Activated T-helper 1 cell treated with anti-CD3 and anti-CD28 coated beads, Interleukin-12 subunit alpha, Interleukin-12 subunit beta, Interleukin-2, Interleukin-4 antibody, amounts not matched to agents 30 ng/mL and 10 ng/mL and 1 ng/mL, durations not matched to agents 14 hours and 24 hours and 36 hours (primary cell): ENCODE measurements at places on chromosomes 6 and 20.

DNA sequence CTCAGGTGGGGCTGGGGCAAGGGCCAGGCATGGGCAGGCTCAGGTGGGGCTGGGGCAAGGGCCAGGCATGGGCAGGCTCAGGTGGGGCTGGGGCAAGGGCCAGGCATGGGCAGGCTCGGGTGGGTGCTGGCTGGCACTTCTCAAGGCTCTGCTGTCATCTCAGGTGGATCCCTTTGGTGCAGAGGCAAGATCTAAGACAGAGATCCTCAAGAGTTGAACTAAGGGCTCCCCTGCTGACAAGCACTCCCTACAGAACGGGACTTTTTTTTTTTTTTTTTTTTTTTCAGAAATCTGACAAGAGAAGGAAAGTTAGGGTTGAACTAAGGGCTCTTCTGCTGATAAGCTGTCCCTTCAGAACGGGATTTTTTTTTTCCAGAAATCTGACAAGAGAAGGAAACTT is 24.9 kb downstream of the MMP24OS start:
- peak overlapping the region; percentile 67 for H3K27ac ChIP-seq
- H3K27me3 ChIP-seq: no peaks in the 10 kb centered on the region
- H3K4me3 ChIP-seq: peak overlapping the region; percentile 5
- H3K36me3 ChIP-seq: peaks cover 7% of the 10 kb centered on the region

GRCh38 chr20:13671916-13672378 is 33.2 kb upstream of the TASP1 start:
- peaks cover 2% of the 10 kb centered on the region for H3K27me3 ChIP-seq
- no peaks in the 10 kb centered on the region for H3K36me3 ChIP-seq
- H3K4me3 ChIP-seq: no peak overlapping the region
- DNase-seq: no peak

DNA sequence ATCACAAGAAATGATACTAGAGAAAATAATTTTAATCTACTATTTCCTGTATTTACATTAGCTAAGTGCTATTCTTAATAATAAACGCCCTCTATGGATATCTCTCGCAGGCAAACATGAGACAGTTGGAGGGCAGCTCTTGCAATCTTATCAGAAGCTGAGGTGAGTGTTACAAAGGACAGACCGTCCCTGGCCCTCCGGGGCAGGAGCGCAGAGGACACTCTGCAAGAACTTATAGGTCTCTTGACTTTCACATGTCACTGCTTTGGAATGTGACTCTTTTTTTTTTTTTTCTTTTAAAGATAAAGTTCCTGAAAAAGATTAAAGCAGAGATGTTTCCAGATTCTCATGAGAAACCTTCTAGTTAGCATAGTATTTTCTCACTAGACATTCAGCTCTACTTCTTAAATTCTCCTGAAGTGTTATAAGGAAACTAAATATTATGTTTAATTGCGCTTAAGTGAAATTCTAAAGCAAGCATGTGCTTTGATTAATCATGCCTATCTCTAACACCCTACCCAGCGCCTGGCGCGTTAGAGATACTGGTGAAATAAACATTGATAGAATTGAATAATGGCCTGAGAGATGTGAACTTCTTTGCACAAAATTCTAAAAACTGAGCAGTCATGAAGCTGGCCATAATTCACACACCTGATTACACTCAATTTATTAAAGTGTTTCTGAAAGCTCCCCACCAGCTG is 57.4 kb downstream of the SYTL3 start:
- DNase-seq: no peak
- peaks cover 21% of the 10 kb centered on the region for H3K4me1 ChIP-seq
- no peaks in the 10 kb centered on the region for H3K27me3 ChIP-seq
- no peak overlapping the region for H3K4me3 ChIP-seq
- H3K36me3 ChIP-seq: peaks cover 33% of the 10 kb centered on the region

- H3K4me3 ChIP-seq: no peak overlapping the region
- DNase-seq: no peak
- H3K27me3 ChIP-seq: no peaks in the 10 kb centered on the region
These were observed 862.7 kb upstream of the FLRT3 start for GRCh38 chr20:15200147-15200565.

DNA sequence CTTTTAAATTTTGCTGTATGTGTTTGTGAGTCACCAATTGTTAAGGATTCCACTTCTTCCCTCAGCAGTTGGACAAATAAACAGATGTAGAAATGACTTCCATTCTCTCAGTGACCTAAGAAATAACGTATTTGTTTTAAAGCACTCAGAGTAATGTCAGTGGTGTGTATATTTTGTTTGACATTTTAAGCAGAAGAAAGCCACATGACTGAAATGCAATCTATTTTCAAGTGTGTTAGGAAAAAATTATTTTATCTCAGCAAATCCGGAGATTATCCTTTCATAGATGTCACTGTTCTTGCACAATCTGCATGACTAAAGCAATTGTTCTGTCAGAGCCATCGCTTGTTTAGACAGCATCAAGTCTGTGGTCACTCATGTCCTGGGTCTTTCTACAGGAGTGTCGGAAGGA is 77.1 kb downstream of the JAG1 start:
- H3K36me3 ChIP-seq: peaks cover 1% of the 10 kb centered on the region
- H3K4me3 ChIP-seq: no peak overlapping the region
- DNase-seq: no peak
- H3K27ac ChIP-seq: no peak overlapping the region

DNA sequence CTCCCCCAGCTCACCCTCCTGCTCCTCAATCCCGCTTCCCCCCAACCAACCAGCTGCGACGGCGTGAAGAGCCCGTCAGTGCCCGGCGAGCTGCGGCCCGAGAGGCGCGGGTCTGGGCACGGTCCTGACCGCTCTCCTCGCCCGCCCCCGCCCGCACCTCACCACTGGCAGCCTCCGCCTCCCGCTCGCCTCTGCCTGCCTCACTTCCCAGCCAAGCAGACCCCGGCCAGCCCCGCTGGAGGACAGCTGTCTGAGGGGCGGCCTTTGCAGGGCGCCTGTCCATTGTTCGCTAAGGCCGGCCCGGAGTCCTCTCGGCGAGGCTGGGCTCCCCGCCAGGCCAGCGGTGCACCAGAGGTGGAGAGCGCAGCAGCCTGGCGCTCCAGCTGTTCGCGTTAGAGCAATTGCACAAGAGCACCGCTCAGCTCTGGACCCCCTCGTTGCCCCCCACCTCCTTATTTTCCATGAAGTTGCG is 1.3 kb downstream of the SOBP start:
- peak overlapping the region; percentile 82 for H3K4me3 ChIP-seq
- H3K4me1 ChIP-seq: peaks cover 28% of the 10 kb centered on the region
- H3K27me3 ChIP-seq: peaks cover 55% of the 10 kb centered on the region
- H3K27ac ChIP-seq: no peak overlapping the region
- no peaks in the 10 kb centered on the region for H3K36me3 ChIP-seq
- no peak for DNase-seq

GRCh38 chr20:24742436-24742835 is 206.6 kb upstream of the CST7 start:
- H3K27ac ChIP-seq: no peak overlapping the region
- H3K36me3 ChIP-seq: no peaks in the 10 kb centered on the region
- no peak for DNase-seq
- H3K27me3 ChIP-seq: peaks cover 2% of the 10 kb centered on the region
- no peak overlapping the region for H3K4me3 ChIP-seq

GRCh38 chr20:49674383-49675352 is 39.0 kb downstream of the B4GALT5 start:
- H3K27ac ChIP-seq: peak overlapping the region; percentile 49
- DNase-seq: no peak
- no peak overlapping the region for H3K4me3 ChIP-seq
- H3K36me3 ChIP-seq: peaks cover 16% of the 10 kb centered on the region

DNA sequence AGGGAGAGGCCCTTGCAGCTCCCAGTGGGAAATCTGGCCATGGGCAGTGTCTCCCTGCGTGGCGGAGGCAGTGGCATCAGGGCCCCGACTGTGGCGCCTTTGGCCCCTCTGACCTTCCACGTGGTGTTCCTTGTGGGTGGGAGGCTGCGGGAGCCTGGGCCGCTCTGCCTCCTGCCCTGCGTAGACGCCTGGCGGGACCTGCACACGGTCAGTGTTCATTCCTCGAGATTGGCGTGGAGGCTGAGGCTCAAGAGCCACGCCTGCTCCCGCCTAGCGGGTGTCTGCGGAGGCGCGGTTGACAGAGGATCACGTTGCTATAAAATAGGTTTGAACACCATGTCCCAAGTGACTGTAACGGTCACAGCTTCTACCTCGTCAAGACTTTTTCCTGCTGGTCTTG is 14.0 kb downstream of the COL9A3 start:
- H3K27ac ChIP-seq: no peak overlapping the region
- H3K4me1 ChIP-seq: peaks cover 10% of the 10 kb centered on the region
- H3K27me3 ChIP-seq: peaks cover 3% of the 10 kb centered on the region
- no peak overlapping the region for H3K4me3 ChIP-seq
- no peaks in the 10 kb centered on the region for H3K36me3 ChIP-seq
- no peak for DNase-seq

DNA sequence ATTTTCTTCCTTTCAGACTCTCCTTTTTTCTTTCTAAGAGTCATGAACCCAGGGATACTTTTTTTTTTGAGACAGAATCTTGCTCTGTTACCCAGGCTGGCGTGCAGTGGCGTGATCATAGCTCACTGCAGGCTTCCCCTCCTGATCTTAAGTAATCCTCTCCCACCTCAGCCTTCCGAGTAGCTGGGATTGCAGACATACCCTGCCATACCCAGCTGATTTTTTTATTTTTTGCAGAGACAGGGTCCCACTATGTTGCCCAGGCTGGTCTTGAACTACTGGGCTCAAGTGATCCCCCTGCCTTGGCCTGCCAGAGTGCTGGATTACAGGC is 32.8 kb upstream of the IER3 start:
- H3K4me1 ChIP-seq: peaks cover 74% of the 10 kb centered on the region
- peaks cover 15% of the 10 kb centered on the region for H3K36me3 ChIP-seq
- no peaks in the 10 kb centered on the region for H3K27me3 ChIP-seq
- H3K4me3 ChIP-seq: no peak overlapping the region

DNA sequence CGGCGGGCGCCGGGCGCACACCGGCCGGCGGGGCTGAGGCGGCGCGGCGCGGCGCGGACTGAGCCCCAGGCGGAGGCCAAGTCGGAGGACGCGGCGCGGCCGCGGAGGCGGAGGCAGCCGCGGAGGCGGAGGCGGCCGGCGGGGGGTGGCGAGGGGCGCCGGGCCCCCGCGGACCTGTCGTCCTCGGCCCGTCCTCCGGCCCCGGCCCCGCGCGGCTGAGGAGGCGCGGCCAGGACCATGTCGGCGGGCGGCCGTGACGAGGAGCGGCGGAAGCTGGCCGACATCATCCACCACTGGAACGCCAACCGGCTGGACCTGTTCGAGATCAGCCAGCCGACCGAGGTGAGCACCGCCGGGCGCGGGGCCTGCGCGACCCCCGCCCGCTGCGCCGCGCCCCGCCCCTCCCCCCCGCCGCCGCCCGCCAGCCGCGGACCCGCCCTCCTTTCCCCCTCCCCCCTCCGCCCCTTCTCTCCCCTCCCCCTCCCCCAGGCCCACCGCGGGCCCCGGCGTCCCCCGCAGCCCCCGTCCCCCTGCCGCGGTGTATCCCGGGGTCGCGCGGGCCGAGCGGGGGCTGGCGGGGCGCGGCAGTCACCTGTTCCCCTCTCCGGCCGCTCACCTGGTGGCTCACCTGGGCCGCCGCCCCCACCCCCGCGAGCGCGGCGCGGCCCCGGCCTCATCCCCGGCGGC is at the start of gene AFDN:
Gene AFDN, plus strand, starts transcription at position 16 of the 687 bp plus-strand sequence. Its CDS starts 222 bp downstream, at position 238.
- peaks cover 63% of the 10 kb centered on the region for H3K27me3 ChIP-seq
- peak within 1 kb of the TSS; percentile 79 for H3K27ac ChIP-seq
- H3K4me1 ChIP-seq: peaks cover 58% of the 10 kb centered on the region
- DNase-seq: no peak
- H3K36me3 ChIP-seq: peaks cover 5% of the 10 kb centered on the region
- peak within 1 kb of the TSS; percentile 93 for H3K4me3 ChIP-seq

DNA sequence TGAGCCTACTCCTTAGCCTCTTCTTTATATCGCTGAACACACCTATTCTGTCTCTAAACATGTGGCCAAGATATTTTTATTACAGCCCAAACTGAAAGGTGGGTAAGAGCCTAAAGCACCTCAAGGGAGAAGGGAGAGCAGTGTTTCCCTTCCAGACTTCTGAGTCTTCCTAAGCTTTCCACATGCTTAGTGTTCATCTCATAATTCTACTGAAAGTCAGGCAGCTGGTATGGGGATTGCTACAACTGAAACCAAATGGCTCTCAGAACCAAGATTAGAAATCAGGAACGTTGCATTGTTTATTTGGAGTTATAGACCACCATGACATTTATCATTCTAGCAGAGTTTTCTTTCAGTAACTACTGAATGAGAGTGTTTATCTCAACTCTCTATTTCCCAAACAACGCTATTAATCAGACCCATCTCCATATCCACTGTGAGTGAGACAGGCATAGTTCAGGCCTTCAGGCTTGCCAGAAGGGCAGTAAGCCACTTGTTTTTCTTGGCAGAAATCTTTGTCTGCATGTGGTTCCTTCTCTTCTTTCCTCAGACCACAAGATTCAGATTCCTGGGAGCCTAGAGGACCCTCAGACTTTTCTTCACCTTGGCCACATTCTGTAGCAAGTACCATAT is 22.8 kb downstream of the VGLL2 start:
- H3K27ac ChIP-seq: no peak overlapping the region
- no peak overlapping the region for H3K4me3 ChIP-seq
- H3K36me3 ChIP-seq: no peaks in the 10 kb centered on the region
- H3K4me1 ChIP-seq: no peaks in the 10 kb centered on the region
- DNase-seq: no peak
- H3K27me3 ChIP-seq: peaks cover 3% of the 10 kb centered on the region
